Fibroblast of skin of back (primary cell): ENCODE measurements at places on chromosomes 7 and 10.
A peak's percentile ranks its signal among the peaks of the same experiment; 100 is the strongest.

- no peak for DNase-seq
Observed at GRCh38 chr7:107615910-107616680, 36.0 kb downstream of the BCAP29 start.

DNA sequence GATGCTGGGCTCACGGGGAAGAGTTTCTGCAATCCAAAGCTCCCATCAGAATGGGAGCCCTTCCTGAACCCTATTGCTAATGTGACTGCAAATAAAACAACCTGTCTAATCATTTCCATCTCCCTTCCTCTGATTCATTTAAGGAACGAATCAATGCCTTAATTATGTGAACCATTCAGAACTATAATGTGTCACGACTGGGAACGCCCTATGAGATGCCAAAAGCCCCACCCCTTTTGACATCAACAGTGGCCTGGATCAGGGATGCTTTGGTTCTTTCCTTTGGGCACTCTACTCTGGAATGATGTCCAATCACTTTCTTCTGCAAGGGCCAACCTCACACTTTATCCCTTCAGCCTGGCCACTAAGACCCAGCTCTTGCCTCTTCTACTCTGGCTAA lies 195.4 kb upstream of the AOAH start:
- no peak for DNase-seq

- DNase-seq = no peak
Observed at GRCh38 chr7:154720016-154720415, 282.9 kb downstream of the PAXIP1 start.

GRCh38 chr10:87913156-87913921 lies 49.9 kb downstream of the PTEN start:
- no peak for DNase-seq

DNA sequence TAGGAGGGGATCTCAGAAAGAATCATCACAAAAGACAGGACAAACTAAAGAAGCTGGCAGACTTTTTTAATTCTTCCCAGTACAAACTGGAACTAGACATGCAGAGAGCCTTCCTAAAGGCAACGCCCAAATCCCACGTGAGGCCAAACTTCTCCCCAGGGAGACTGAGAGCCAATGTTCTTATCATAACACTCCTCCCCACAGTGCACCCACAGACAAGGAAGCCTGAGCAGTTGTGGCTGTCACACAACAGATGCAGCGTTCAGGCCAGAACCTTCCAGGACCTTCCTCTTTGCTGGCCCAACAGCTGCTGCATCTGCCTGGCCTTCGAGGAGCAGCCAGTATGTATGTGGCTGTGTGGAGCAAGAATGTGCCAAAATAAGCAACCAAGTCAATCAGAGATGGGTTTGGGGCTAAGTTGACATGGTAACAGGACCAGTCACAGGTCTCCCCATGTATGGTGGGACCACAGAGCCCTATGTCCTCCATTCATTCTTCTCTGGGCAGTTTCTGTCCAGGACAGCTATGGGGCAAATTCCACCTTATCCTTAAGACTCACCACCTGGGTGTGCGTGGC lies 34.9 kb downstream of the SRPK2 start:
- DNase-seq = peak; percentile 68

- DNase-seq = no peak
Observed at GRCh38 chr7:37037286-37037685, 313.0 kb upstream of the AOAH start.

GRCh38 chr10:132914732-132915131 lies 27.6 kb downstream of the CFAP46 start:
- DNase-seq = no peak

- DNase-seq = no peak
Observed at GRCh38 chr7:74176555-74176954, 2.4 kb downstream of the EIF4H start.

GRCh38 chr10:105950410-105950809 lies 1214.1 kb downstream of the SORCS1 start:
- DNase-seq = peak; percentile 54

GRCh38 chr7:76129366-76129765 lies 72.3 kb upstream of the SRRM3 start:
- DNase-seq = no peak

DNA sequence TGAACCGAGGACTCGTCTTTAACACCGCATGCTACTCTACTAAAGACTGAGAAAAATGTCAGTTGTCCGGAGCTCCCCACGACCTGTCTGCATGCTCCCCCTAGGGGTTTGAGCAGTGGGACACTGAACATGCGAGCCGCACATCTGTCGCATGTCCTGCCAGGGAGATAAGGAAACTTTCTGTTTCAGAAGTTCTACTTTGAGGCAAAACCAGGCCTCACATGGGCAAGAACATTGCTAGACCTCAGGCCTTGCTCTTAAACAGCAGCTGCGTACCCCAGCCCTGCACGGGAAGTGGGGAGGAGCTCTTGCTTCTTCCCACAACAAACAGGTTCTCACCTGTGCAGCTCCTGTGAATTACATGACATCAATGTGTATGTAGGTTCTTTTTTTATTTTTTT lies 30.3 kb upstream of the HERPUD2 start:
- DNase-seq = no peak

DNA sequence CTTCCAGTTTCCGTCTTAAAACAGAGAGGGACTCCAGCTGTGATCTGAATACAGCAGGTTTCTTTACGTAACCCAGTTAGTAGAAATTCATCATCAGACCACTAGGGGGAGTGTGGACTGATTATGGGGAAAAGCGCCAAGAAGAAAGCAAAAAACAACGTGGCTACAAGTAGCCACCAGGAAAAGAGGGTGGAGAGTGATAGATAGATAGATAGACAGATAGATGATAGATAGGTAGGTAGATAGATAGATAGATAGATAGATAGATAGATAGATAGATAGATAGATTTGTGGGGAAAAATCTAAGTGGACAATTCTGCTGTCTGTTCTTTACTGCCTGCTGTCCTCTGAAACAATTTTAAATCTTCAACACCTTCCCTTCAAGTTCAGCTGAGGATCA lies 12.7 kb upstream of the AKR1B10 start:
- peak; percentile 77 for DNase-seq

- no peak for DNase-seq
Observed at GRCh38 chr10:128985036-128985435, 482.0 kb upstream of the MGMT start.

DNA sequence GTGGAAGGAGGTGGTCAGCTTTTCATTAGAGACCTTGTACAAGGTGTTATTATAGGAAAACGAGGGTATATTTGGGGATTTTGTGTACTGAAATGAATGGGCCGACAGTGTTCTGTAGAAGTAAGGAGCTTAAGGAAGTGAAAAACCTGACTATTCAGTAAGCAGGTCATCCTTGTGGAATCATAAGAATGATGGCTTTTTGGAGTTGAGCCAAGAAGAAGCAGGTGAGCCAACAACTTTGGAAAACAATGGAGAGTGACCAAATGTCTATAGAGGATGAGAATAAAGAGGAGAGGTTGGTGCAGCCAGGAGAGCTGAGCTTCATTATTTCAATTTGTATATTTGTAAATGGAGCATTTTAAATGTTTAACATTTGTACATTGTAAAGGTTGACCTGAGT lies 595.7 kb downstream of the CCSER2 start:
- no peak for DNase-seq

GRCh38 chr7:14085901-14086300 lies 96.4 kb upstream of the ETV1 start:
- no peak for DNase-seq

GRCh38 chr7:121259826-121260225 lies 69.0 kb upstream of the WNT16 start:
- no peak for DNase-seq

DNA sequence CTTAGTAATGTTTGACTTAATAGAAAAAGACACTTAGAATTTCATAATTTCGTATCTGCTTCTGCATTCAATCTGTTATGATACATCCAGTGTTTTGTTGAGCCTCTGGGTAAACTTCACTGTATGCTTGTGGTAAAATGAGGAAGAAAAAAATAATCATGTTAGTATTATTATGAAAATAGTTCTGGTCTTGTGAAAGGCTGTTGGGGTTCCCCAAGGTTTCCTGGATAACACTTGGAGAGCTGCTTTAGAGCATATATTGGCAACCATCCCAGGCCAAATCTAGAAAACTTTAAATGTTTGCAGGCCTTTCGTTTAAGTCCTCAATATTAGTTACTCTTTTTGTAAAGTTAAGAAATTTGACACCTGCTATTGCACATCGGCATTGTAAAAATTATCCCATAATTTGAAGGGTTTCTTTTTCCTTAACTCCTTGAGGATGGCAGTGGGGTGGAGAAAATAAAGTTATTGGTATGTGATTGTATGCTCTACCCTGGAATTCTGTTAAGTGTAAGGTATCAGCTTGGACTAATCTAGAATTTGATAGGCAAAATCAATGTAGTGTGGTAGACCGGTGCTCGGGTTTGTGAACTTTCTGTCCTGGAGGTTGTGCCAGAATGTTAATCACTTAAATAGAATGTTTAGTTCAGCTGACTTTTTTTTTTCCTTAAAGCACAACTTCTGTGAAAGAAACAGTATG lies 54.5 kb downstream of the WAC start:
- no peak for DNase-seq

DNA sequence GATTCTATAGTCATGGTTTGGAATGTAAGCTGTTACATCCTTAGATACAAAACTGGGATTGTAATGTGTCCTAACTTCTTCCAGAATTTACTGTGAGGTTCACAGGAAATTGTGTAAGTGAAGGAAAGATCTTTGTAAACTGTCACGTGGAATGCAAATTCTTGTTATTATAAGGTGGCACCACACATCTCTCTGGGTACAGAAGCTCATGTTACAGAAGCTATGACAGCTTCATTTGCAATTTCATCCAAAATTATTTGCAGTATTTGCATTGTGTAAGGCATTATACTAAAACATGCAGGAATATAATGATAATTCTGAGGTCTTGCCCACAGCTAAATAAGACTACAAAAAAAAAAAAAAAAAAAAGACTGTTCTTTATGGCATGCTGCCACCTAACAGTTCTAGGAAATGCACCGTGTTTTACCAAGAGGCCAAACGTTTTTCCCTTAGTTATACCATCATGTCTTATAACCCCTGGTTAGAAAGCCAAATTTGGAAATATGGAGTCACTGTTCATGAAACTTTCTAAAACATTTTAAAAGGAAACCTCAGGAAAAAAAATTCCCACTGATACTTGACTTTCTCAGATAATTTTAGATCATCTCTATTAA lies 17.6 kb downstream of the MINDY3 start:
- peak; percentile 9 for DNase-seq

- no peak for DNase-seq
Observed at GRCh38 chr7:36309301-36309700, 80.4 kb upstream of the ANLN start.

DNA sequence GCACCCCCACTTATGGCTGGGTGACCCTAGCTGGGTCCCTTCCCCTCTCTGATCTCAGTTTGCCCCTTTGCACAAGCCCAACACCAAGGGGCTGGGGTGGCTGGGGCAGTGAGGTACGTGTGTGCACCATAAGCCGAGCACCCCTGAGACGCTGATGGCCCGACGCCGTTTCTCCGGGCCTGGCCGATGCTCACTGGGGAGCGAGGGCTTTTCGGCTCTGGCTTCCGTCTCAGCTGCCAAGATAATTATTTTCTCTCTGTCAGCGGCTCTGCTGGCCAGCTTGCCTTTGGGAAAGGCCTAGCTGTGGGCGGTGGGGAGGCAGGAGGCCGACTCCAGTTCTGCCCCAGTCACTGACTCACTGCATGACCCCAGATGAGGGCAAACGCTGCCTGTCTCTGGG lies 91.0 kb downstream of the ZMIZ1 start:
- DNase-seq = peak; percentile 59

DNA sequence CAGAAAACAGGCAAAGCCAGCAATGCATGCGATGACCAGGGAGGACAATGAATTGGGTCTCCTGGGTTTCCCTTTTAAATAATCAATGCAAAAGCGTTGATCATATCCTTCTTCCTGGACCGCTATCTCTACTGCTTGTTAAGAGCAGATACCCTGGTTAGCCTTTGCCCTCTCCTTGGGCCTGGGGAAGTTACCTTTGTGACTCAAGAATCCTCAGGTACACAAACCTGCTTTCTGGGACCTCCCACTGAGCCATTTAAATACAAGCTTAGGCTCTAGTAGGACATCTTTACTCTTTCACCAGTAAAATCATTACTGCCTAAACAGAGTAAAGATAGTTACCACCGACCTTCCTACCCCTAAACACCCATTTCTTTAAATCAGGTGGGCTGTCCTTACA lies 173.9 kb downstream of the WNT2 start:
- DNase-seq = no peak

DNA sequence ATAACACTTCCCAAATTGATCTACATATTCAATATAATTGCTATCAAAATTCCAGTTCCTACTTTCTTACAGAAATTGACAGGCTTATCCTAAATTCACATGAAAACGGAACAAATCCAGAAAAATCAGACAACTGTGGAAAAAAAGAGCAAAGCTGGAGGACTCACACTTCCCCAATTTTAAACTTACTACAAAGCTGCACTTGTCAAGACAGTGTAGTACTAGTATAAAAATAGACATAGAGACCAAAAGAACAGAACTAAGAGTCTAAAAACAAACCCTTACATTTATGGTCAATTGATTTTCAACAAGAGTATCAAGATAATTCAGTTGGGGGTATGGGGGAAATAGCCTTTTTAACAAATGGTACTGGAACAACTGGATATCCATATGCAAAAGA lies 27.5 kb downstream of the LMBR1 start:
- DNase-seq = no peak

DNA sequence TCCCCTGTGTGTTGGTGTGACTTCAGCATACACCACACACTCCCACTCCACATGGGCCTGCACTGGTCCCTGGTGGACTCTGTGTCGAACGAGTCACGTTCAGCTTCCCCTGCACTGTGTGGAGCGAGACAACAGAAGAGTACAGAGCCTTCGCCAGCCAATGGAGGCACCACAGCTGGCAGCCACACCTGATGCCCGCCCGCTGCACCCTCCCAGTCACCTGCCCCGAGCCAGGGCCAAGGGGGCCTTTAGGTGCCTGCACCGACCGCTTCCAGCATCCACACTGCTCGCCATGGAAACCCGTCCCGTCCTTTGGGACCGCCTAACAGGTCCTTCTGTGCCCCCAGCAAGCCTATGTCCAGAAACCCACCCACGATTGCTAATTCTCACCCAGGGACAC lies 9.2 kb downstream of the FOXL3 start:
- DNase-seq = no peak

DNA sequence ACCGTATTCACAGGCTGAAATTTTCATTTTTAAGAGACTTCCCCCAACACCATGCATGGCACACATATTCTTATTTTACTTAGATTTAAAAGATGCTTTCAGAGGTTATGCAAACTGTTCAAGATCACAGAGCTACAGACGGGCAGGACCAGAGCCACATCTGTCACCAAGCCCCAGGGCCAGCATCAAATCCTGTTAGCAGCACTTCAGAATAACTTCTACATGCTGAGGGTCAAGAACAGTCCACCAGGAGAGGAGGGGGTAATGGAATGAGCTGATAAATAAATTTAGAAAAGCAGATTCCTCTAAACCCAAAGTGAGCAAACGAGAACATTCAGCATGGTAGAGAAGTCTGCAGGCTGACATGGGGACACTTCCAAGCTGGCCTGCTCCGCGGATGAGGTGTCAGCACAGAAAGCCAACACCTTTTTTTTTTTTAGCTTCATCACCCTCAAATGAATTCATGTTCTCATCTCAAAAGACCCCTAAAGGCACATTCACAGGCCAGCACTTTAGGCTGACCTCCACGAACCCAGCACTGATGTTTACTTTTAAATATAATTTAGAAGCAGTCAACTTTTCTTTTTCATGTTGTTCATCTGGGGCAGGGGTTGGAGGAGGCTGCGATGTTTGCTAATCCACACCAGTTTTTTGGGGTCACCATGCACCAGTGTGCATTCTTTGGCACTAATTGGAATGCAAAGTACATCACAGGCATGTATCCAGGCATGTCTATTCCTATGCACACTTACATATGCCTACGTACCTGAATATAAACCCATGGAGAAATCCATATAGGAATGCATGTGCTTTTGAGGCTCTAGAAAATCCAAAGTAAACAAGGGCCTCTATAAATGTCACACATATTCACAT lies 249.0 kb downstream of the TNS3 start:
- no peak for DNase-seq
